Stimulated activated CD8-positive, alpha-beta memory T cell treated with anti-CD3 and anti-CD28 coated beads, Interleukin-2, amount 100 ng/mL, for 1 hour (primary cell): ENCODE measurements at places on chromosomes 1 and 21.

GRCh38 chr1:21936366-21937031, 611 bp downstream of the HSPG2 start:
- no peak for DNase-seq

DNA sequence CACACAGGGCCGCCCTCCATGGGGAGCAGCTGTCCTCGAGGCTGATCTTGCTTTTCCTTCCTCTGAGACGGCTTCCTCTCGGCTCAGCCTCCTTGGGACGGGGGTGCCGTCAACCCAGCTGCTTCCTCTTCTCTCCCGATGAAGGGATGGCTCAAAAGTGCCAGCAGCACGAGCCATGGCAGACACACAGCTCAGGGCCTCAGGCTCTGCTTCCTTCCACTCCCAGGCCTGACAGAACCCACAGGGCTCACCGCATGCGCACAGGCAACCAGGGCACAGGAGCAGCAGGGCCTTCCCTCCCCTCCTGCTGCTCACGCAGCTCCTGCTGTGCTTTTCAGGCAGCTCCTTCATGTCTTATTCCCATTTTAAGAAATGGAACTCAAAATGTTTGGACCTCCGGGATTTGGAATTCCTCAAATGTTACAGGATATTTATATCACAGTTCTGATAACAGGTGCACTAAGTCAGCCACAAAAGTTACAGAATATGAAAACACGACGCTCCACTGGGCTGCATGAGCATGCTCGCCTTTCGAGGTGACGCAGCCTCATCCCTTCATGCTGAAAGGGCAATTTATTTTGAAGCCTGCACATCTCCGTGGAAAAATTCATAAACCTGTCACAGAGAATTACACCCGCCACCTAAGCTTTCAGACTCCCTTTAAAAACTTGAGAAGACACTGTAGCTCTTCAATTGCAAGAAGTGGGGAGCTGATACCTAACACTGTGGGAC, 84.4 kb downstream of the HSF2BP start:
- no peak for DNase-seq

GRCh38 chr1:4485398-4485797, 169.0 kb upstream of the AJAP1 start:
- DNase-seq, result no peak

DNA sequence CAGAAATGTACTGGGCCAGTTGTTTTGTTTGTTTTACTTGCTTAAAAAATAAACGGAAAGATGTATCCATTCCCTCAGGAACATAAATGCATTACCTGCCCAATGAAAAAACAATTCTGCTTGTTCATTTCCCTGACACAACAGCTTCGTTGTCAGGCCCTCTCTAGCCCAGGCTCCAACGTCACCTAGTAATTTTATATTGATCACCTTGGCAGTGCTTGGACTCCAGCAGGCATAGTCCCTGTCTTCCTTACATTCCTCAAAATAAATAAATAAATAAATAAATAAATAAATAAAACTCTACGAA, 1.2 kb downstream of the CEP170 start:
- DNase-seq, result no peak

- no peak for DNase-seq
Observed at GRCh38 chr1:193486671-193487229, 300.3 kb upstream of the B3GALT2 start.

DNA sequence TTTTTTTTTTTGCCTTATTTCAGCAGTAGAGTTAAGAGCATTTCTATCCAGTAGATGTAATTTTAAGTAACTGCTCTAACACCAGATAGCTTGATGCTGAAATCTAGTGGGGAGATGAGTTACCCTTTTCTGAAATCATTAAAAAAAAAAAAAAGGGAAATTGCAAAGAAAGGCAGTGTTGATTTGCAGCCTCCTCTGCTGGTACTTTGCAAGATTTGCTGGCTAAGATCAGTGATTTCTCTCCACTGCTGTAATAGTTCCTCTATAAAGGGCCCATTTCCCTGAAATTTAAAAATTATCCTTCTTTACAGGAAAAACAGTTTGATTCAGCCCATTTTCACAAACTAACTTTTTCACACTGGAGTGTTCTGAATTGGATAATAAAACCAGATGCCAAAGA, 120.6 kb downstream of the PTBP2 start:
- DNase-seq, result no peak
